Lower lobe of right lung (tissue), 2 donors: ENCODE measurements at places on chromosomes 3 and 15. TPM values are rescaled to one million over a fixed set of nuclear protein-coding genes. Genes with fewer than 3 reads are reported as not detected.

The RTP4 gene
- 10.9 TPM for total RNA-seq

The PATL2 gene
- total RNA-seq, result 4.5 TPM

The MUC13 gene
- 0.18 TPM for total RNA-seq

The C3orf85 gene
- total RNA-seq, result not detected

GRCh38 chr3:151383956-151384355 is 597 bp downstream of the P2RY12 start:
- DNase-seq, result no peak

DNA sequence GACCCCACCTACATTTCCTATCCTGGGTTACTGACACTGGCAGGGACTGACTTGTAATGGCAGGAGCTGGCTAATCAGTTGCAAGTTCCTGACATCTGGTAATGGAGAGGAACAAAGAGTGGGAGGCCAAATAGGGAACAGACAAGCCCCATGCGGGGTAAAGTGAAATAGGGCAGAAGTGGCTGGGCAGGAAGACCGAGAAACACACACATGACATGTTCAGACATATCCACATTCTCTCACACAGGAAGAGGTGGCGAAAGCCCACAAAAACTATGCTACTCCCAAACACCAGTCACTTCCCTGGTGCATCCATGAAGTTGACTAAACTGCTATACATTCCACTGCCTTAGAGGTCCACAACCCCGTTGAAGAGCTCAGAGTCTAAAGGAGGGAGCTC is 394.1 kb upstream of the TBL1XR1 start:
- DNase-seq, result peak; percentile 57

DNA sequence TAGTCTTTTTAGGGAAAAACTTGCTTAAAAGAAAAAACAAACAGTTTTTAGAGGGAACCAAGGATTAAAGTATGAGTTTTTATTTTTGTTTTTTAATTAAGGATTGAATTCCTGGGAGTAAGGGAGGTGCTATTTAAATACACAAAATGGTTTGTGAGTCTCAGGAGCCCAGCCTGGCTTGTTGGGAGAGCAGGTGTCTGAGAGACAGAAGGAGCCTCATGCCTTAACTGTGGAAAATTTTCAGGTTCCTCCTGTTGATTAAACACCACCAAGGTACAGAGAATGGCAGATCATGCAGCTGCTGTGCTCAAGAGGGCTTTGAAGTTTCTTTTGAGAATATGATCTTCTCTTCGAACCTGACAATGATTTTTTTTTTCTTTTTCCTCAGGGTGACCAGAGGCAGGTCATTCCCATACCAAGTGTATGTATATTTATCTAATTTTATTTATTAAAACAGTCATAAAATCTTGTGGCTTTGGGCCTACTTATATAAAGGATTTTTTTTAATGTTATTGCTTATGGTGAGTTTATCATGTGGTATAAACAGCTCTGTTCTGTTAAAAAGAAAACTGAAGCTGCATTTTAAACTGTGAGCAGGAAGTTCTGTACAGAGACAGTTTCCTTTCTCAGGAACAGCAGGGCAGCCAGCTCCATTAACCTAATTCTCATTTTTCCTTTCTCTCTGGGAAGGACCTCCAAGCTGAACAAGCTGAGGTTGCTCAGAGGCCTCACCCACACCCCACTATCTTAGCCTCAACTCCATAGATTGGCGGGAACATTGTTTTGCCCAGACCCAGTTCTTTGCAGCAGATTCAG is 33.7 kb upstream of the VILL start:
- no peak for DNase-seq

DNA sequence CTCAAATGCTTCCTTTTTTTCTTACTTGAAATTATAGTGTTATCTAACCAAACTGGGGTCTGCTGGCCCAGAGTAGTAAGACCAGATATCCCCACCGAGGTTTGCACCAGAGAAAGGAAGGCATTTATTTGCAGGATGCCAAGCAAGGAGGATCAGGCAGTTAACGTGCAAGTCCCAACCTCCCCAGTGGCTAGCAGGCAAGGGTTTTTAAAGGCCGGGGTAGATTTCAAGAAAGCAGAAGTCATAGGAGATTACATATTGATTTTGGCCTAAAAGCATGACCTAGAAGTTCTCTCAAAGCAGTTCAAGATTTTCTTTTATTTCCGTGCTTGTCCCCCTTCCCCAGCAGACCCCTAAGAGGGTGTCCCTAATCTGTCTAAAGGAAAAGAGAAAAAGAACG is 32.8 kb upstream of the STRIT1 start:
- DNase-seq, result no peak

GRCh38 chr3:119783255-119783654 is 1.4 kb downstream of the NR1I2 start:
- no peak for DNase-seq

DNA sequence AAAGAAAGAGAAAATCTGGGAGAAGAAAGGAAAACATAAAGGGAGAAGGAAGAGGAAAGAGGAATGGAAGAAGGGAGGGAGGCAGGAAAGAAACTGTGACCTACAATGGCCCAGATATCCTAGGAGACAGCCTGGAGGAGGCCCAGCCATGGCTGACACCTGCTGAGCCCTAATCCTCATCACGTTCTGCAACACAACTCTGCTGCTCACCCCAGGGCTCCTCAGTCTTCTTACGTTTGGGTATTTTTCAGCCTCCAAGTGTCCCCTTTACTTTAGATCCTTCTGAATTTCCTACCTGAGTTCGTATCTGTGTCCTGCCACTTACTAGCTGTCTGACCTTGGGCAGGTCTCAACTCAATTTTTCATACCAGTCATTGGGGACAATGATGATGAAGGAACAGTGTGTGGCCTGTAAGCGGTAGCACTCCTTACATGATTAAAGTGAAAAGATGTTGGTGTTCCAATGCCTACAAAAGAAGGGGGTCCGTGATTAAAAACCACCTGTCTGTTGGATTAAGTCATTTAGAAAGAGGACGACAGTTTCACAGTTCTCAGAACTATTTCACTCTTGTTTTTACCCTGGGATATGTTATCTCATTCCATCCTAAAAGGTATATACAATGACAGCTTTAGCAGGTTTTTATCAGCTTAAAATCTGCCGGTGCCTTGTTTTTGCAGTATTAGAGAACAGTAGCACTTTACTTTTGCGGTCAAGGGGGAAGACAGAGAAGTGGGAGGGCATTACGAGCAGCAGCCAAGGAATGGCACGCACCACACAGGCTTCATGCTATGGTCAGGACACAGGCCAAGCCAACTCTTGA is 47.4 kb downstream of the CCR4 start:
- no peak for DNase-seq

DNA sequence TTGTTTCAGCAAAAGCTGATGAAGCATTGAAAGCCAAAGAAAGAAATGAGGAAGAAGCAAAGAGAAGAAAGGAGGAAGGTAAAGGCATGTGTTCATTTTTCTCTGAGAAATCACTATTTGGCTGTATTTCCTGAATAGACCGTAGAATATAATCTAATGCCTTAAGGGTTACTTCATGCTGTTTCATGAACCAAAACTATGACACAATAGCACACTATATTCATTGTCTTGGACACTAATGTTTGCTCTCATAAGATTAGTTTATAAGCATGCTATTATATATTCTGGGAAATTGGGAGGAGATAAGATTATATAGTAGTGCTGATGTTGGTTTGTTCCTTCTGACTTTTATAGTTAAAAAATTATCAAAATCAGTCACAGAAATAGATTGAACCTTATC is 110.1 kb upstream of the MLF1 start:
- DNase-seq, result no peak

GRCh38 chr3:69116897-69117296 is 5.5 kb downstream of the LMOD3 start:
- DNase-seq, result no peak

DNA sequence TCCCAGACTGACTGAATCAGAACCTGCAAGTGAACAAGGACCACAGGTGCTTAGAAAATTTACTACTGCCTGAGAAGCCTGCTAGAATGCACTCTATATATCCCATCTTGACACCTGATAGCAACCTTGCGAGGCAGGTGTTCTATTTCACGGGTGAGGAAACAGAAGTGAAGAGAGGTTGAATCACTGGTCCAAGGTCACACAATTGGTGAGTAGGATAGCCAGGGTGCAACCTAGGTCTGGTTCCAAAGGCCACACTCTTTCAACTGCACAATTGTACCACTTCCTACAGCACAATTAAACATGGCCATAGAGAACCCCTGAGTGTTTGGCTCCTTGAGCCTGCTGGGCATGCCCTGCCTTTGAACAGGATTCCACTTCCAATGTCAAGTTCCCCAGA is 87.0 kb downstream of the RAB11A start:
- no peak for DNase-seq

DNA sequence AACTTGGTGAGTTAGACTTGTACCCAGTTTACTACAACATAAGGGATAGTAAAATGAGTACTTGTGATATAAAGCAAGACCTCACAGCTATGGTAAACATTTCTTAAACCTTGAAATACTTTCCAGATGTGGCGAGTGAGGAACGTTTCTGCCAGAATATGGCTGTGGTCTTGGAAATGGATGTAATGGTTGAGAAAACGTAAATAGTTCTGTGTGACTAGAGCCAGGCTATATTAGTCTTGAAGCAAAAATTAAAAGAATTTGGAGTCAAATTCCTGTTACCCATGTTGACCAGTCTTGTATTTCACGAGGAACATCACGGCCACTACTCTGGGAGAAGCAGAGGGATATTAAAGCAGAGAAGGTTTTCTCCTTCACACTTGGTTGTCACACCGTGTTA is 15.3 kb downstream of the OR4F15 start:
- no peak for DNase-seq

GRCh38 chr3:197253238-197253947 is 45.0 kb downstream of the DLG1 start:
- DNase-seq, result no peak
